Bronchial epithelial cell (primary cell): ENCODE measurements at places on chromosomes 6 and 20.

GRCh38 chr6:143236151-143236798 is 175.6 kb downstream of the AIG1 start:
- DNase-seq: no peak

DNA sequence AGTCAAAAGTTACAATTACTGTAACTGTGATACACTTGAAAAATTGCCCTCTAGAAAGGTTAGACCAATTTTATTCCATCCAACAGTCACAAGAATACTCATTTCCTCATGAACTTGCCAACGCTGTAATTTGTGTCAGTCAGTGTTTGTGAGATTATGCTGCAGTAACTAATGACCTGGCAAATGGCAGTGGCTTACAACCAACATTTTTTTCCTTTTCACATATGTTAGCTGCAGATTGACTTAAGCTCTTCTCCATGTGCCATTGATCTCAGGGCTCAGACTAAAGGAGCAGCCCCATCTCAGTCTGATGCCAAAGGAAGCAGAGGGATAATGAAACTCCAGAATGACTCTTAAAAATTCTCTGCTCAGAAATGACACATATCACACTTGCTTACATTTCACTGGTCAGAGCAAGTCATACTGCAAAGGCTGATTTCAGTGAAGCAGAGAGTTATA is 92.3 kb upstream of the ELOVL5 start:
- DNase-seq: no peak

GRCh38 chr6:110329714-110330436 is 28.3 kb downstream of the METTL24 start:
- DNase-seq: no peak

GRCh38 chr20:891058-891705 is 25.0 kb downstream of the ANGPT4 start:
- no peak for DNase-seq

DNA sequence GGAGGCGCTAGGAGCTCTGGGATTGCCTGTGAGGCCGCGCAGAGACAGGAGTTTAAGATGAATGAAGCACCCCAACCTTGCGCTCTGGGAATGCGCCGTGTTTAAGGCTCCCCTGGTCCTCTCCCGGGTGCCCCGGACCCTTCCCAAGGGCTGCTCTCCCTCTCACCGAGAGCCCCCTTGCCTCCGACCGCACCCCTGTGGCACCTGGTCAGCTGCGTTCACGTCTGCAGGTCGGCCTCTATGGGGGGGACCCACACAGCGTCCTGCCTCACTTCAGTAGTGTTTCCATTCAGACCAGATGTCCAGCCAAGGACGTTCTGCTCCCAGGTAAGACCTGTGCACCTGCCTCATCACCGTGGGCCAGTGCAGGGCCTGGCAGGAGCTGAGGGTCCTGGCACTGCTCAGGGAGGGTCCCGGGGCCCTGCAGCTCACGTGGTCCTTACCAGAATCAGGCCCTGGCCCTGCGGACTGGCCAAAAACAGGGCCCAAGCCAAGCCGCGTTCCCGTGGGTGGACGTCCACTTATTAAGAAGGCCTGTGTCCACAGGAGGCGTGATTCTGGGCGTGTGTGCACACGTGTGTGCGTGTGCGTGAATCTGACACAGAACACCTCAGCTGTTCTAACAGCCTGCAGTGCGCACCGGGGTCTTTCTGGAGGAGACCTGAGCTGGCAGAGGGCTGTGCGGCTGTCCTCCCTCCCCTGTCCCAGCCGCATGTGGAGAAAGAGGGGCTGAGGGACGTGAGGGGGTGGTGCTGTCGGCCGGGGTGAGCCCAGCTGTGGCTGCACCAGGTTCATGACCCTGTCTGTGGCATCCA is 79.9 kb upstream of the BHLHE23 start:
- DNase-seq: no peak

- no peak for DNase-seq
These were observed 91.4 kb downstream of the THBS2 start for GRCh38 chr6:169162249-169162648.

GRCh38 chr6:27601668-27602254 is 128.9 kb upstream of the ZNF184 start:
- no peak for DNase-seq
